ENCODE measurements at places on chromosomes 2 and 18.

DNA sequence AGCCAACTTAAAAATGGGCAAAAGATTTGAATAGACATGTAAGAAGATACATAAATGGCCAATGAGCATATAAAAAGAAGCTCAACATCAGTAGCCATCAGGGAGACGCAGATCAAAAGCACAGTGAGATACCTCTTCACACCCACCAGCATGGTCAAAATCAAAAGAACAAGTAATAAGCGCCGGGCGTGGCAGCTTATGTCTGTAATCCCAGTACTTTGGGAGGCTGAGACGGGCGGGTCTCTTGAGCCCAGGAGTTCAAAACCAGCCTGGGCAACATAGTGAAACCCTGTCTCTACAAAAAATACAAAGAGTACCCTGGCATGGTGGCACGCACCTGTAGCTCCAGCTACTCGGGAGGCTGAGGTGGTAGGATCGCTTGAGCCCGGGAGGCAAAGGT, 4.6 kb upstream of the CIB4 start:
- DNase-seq: no peak

DNA sequence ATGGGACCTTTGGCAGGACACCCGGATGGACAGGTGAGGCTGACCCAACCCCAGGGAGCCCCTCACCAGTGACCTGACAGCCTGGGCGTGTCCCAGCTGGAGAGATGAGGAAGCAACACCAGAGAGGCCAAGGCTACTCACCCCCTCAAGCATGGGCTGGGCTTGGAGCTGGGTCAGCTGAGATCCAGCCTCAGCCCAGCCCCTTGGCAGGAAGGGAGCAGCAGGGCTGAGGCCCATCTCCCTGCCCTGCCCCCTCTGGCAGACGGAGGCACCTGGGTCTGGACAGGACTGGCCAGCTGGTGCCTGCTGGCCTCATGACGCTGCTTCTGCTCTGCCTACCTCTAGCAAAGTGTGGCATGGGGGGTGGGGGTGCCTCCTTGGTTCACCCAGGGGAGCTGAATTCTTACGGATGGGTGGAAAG, 37.8 kb downstream of the HS6ST1 start:
- DNase-seq: no peak

DNA sequence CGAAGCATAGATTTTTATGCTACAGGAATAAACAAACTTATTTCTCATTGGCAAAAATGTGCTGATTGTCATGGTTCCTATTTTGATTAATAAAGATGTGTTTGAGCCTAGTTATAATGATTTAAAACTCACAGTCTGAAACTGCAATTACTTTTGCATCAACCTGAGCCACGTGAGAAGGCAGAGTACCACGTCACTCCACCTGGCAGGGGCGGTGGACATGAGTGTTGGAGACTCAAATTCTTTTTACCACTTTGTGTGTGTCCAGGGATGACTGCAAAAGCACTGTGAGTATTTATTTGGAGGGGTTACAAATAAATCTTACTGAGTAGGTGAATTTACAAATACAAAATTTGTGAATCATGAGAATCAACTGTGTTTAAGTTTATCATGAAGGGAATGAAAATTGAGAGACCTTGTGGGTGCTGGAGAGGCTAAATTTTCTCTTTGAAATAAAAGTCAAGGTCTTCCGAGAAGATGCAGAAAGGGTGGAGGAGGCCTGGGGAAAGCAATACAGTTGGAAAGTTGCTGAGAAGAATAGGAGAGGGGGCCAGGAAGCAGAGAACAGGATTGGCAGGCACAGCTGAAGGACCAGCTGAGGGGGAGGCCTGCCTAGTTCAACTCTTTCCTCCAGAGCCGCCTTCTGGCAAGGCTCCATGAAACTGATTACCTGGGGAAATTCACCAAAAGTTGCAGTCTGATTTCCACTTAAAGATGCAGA, 316.4 kb downstream of the MYCN start:
- no peak for DNase-seq

DNA sequence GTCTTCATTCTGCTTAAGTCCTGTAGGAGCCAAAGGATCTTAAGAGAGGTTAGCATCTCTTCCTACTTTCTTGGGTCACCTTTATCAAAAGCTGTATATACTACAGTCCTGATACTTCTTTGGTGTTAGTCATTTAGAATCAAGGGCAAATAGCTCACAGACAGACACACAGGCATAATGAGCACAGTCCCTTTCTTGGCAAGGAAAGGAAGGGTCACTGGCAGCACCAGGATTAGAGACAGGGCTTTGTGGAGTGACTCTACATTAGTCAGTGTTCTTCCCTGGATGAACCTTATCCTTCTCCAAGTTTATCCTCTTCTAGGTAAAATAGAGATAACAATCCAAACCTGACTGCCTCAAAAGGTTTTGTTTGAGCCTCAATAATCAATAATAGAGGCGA, 40.0 kb upstream of the NCKAP5 start:
- no peak for DNase-seq

DNA sequence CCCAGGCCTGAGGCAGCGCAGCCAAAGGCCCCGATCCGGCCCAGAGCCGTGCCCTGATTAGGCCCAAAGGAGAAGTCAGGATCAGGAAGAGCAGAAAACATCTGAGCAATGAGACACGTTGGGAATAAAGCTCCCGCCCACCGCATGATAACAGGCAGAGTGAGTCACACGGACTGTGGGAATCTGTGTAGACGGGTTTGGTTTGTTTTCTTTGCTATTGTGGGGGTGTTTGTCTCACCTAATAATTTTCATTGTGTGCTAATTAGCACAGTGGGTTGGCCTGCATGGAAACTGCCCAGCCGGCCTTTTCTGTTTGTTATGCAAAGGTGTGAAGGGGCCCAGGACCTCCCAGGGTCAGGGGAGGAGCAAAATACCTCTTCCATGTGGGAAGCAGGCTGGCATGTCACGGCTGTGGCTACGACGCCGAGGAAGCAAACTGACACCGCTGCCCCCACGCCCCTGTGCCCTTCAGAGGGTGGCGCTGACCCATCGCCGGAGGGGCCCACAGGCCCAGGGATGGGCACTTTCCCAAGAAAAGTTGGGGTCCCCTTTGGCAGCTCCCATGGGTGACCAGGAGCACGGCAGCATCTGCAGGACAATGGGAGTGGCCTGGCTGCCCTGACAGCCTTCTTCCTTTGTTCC, 68.4 kb upstream of the CTDP1 start:
- DNase-seq: no peak

GRCh38 chr2:15299904-15300520, 261.1 kb downstream of the NBAS start:
- DNase-seq: no peak

DNA sequence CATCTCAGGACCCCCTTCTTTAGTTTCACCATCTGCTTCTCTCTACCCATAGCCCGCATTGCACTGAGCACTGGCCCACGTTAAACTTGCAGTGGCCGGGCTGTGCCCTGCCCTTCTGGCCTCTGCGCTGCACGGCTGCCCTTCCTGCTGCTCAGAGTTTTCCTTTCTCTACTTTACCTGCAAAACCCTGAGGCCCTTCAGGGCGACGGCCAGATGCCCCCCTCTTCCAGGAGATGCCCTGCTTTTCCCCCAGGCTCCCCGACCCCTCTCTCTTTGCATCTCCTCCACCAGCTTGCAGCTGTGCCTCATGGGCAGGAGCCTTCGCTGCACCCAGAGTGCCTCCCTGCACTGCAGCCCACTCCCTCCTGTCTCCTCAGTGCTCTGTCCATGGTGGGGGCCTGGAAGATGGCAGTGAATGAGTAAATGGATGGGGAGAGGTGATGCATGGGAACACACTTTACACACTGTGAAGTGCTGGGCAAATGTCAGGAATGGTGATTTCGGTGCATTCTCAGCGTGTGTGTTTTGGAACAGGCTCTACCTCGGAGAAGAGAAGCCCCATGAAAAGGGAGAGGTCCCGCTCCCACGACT, 53.8 kb downstream of the NTSR2 start:
- no peak for DNase-seq

GRCh38 chr2:226057365-226057764, 657.9 kb downstream of the NYAP2 start:
- no peak for DNase-seq

- no peak for DNase-seq
These were observed 616.7 kb downstream of the TDRD15 start for GRCh38 chr2:21740484-21740883.

- no peak for DNase-seq
These were observed 24.4 kb downstream of the GRHL1 start for GRCh38 chr2:9975805-9976447.

DNA sequence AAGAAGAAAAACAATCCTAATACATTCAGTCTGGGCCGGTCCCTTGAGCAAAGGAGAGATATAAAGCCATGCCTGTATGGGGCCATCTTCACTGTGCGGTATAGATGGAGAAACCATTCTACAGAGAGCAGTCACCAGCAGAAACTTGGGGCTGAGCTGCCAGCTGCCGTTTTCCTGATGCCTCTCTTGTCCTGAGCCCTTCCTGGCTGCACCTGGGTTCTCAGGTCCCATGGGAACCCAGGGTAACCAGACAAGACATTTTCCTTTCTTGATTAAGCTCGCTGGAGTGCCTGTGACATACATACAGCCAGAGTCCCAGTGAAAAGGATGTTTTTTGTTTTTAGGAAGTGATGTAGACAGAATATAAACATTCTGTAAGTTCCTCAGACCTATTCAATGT, 5.3 kb upstream of the METTL21A start:
- no peak for DNase-seq

GRCh38 chr18:58592223-58593214, 36.4 kb downstream of the ALPK2 start:
- DNase-seq: no peak

GRCh38 chr2:17800219-17800618, 16.0 kb upstream of the MSGN1 start:
- no peak for DNase-seq

DNA sequence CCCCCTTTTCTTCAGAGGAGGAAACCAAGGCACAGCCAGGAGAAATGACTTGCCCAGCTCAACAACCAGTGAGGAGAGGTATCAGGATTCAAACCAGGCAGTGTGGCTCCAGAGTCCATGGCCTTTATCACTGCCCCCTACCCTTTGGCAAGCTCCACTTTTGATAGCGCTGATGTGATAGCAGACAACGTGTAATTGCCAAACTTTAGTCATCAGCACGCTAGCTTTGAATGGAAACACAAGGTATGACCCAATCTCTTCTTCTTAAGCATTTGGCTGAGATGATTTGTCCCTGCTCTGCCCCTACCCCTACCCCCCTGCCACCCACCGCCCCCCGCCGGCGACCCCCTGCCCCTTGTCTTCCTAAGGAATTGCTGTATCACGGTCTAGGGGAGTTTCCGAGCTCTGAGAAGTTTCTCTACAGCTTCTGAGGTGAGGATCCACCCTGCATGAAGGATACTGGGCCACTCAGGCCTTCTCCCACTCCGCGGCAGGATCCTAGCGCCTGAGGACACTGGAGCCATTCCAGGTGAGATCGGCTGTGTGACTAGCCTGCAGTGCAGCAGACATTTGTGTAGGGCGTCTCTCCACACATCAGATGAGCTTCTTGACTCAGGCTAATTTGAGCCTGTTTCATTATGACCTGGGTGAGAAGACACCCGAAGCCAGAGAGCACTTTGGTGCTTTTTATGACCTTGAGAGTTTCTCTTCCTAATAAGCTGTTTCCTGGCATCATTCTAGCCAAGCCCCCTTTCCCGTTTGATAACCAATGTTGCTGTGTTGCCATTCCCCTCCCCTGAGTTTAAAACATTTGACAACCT, 75.1 kb upstream of the MAP4K4 start:
- DNase-seq: peak; percentile 5

- DNase-seq: no peak
These were observed 1.2 kb downstream of the ANKRD53 start for GRCh38 chr2:70979626-70980025.

DNA sequence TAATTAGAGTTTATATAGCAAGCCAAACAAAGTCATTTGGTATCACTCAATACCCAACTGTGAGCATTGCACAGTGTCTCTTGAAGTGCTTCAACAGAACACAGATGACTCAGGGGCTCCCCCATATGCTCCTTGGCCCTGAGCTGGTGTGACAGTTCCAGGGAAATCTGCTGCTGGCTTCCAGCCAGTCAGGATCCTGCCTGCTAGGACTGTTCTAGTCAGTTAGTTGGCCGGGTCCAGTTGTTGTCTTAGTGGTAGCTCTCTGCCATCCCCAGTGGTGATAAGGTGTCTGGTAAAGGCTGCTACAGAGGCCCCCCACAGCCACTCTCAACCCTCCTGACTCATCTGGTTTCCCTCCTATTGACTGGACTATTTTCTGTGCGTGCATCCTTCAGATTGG, 100.3 kb downstream of the IRS1 start:
- DNase-seq: no peak

DNA sequence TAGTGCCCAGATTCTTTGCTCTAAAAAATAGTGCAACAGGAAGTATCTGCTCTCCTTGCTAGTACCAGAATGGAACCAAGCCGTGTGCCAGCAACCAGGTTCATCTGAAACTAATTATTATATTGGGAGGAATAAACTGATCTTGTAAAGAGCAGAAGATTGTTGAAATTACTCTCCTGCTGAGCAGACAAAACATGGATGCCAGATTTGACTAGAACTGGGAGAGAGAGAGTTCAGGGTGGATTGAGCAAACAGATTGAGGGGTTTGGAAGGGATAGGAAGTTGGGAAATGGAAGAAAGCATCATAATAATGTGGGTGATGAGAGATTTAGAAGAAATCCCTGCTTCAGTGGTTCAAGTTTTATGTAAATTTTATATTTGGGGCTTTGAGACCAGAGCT, 160.1 kb upstream of the RASGRP3 start:
- DNase-seq: no peak

DNA sequence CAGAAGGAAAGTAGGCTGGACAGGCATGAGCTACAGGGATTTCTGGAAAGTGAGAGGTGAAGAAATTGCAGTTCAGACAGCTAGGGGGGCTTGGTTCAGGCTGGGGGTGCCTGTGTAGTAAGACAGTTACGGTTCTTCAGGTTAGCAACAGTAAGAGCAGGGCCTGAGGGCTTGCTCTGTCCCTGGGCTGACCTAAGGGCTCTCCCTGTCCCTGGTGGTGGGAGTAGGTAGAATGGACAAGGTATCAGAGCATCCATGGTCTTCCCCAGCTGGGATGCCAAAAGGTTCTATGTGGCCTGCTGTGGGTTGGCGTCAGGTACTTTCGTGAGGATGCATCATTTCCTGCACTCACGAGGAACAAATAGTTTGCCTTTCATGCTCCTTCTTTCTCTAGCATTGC, 34.6 kb upstream of the TACR1 start:
- no peak for DNase-seq

DNA sequence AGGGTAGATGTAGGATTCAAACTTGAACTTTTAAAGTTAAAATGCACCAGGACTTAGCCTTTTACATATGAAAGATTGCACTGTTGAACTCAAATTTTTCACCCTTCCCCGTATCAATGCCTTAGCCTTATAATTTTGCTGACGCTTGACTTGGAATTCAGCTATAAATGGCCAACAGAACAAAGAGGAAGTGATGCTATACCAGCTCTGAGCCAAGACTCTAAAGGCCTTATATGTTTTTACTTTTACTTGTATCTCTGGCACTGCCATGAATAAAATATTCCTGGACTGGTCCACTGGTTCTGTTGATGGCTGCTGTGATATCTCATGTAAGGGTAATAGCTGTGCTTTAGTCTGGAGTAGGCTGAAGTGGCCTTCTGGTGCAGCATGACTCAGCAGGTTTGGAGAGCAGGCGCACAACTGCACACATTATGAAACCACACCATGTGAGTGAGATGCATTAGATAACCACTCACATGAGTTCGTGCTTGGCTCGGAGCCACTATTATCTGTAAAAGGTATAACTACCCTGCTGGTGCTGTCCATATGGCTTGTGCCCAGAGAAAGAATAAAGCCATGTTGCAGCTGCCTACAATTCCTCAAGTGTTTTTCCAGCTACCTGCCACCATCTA, 8.4 kb upstream of the IER3IP1 start:
- DNase-seq: no peak
